ENCODE measurements at places on chromosomes 7 and 10.
A peak's percentile ranks its signal among the peaks of the same experiment; 100 is the strongest.

DNA sequence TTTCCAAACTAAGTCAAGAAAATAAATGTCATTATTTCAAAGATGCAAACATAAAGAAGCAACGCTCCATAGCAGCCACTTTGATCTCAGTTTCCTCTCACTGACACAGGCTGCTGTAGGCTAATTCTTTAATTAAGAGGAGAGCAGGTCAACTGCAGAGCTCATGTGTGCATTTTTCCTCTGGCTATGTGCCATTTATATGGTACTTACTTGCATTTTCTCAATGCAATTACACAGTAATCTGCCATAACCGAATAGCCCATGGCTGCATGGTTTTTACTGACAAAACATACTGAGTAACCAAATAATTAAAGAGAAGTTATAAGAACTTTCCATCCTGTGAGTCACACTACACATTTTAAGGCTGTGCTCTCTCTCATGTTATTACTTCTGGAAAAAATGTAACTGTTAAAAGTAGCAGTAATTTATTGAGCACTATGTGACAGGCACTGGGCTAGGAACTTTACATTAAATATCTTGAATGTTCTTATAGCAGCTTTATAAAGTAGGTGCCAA is 122.0 kb downstream of the ELAPOR2 start:
- DNase-seq = no peak

GRCh38 chr7:47584536-47584895 is 2.6 kb upstream of the TNS3 start:
- DNase-seq = no peak

- DNase-seq = peak; percentile 93
These were observed at the start of gene VSIR for GRCh38 chr10:71773221-71773971. TSS of gene VSIR (minus strand) at chr10:71773520. CDS start at chr10:71773439, 81 bp downstream.

- DNase-seq = no peak
These were observed 65.0 kb downstream of the FBXL13 start for GRCh38 chr7:103009466-103010185.

GRCh38 chr10:18117276-18117675 is 22.9 kb upstream of the CACNB2 start:
- DNase-seq = no peak

- no peak for DNase-seq
These were observed 86.3 kb upstream of the PIK3CG start for GRCh38 chr7:106778656-106779250.

GRCh38 chr7:81767926-81768325 is 1.9 kb downstream of the HGF start:
- no peak for DNase-seq

GRCh38 chr7:105131033-105131656 is 117.1 kb downstream of the KMT2E start:
- DNase-seq = no peak

- DNase-seq = peak; percentile 88
These were observed at the start of gene UNC5B for GRCh38 chr10:71212318-71213126. TSS of gene UNC5B (plus strand) at chr10:71212570. CDS start at chr10:71212986, 416 bp downstream.

GRCh38 chr10:3907514-3907913 is 122.5 kb upstream of the KLF6 start:
- no peak for DNase-seq

DNA sequence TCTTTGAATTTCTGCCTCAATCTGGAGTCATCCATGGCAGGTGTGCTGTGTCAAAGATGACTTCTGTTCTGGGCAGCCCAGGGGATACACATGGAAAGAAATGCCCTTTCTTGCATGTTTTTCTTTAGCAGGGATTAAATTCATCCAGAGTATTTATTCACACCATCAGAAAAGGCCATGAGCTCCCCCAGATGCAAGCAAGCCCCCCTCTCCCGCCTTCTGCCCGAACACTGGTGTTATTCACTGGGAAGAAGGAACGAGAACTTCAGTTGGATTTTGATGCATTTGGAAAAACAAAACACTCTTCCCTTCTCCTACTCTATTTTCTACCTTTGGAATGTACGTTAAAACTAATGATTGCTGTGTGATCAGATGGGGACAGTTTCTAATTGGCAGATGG is 1.4 kb downstream of the PLPP4 start:
- DNase-seq = no peak

DNA sequence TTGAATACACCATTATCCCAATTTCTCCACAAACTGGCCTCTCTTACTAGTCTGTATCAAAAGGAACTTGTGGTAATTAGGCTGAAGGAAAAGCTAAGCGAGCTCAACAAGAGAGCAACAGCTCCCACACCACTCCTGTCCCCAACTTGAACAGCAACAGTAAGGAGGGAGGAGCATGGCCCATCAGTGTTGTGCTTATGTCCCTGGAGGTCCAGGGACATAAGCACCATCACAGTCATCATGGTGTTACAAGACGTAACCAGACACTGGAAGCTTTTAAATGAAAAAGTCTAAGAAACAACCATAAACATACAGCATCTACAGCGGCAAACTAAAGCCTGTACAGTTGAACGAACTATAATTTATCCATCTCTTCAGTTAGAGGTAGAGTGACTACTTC is 989 bp downstream of the ERLIN1 start:
- peak; percentile 30 for DNase-seq

Measured in D341Med (cell line).